ENCODE measurements at places on chromosomes 5 and 9. TPM values are rescaled to one million over a fixed set of nuclear protein-coding genes. Genes with fewer than 3 reads are reported as not detected.

The GLDC gene
- total RNA-seq: 4.9 TPM

The PCDHGA4 gene
- total RNA-seq: not detected

The GEMIN5 gene
- total RNA-seq: 35.9 TPM

The F2RL1 gene
- 119 TPM for total RNA-seq

The PCDHGA6 gene
- total RNA-seq: 0.07 TPM

The HRH2 gene
- total RNA-seq: 0.12 TPM

The ADGRD2 gene
- not detected for total RNA-seq

The ADAMTS6 gene
- 0.93 TPM for total RNA-seq

The FBN2 gene
- total RNA-seq: 0.42 TPM

The FAM240B gene
- total RNA-seq: not detected

The NRG2 gene
- total RNA-seq: 0.91 TPM

The S100Z gene
- not detected for total RNA-seq

The TNFSF15 gene
- not detected for total RNA-seq

The GGTA1 gene
- not detected for total RNA-seq

The HIGD2A gene
- total RNA-seq: 130 TPM

The SEMA5A gene
- total RNA-seq: 0.02 TPM

The SLC6A7 gene
- total RNA-seq: not detected

The RIMOC1 gene
- total RNA-seq: 28.2 TPM

The ANKRD18B gene
- total RNA-seq: 3.9 TPM

The CDH12 gene
- total RNA-seq: not detected

The MAT2B gene
- 45.9 TPM for total RNA-seq

The DMXL1 gene
- 21.1 TPM for total RNA-seq

The TAF1L gene
- total RNA-seq: not detected

The BTNL8 gene
- total RNA-seq: not detected

The C5 gene
- total RNA-seq: 0.66 TPM

The ATP6V1G1 gene
- total RNA-seq: 72.3 TPM

The PRRC2B gene
- total RNA-seq: 170 TPM

The FOXD4L6 gene
- total RNA-seq: 0.54 TPM
